ENCODE measurements at places on chromosomes 7 and 10.

DNA sequence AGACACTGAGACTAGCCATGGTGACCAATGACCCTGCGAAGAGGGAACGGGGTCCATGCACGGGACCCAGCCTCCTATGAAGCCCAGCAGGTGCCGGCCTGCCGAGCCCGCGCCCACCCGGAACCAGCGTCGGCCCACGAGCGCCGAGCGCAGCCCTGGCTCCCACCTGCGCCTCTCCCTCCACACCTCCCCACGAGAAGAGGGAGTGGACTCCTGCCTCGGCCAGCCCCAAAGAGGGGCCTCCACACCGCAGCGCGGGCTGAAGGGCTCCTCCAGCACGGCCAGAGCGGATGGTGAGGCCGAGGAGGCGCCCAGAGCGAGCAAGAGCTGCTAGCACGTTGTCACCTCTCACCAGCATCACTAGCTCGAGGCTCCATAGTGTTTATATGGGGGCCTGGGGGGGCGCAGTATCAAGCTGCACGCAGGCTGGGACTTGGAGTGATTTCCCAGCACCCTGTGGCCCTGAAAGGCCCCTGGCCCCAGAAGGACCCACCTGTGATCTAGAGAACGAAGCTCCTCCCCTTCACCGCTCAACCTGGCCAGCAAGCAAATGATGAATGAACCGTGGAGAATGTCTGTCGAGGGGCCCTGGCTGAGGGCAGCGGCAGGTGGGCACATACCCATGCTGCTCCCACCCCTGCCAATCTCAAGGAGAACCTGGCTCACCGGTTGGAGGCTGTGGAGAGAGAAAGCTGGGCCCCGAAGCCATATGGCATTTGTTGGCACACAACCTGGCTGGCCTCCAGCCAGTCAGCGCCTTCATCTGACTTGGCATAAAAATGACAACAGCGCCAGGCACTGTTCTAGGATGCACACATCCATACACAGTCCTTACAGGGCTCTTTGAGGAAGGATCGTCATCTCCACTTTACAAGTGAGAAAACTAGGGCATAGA, 30.7 kb downstream of the GHRHR start:
- DNase-seq, result no peak

- DNase-seq, result no peak
Measured at GRCh38 chr7:135364206-135364605, 130.6 kb downstream of the STRA8 start.

DNA sequence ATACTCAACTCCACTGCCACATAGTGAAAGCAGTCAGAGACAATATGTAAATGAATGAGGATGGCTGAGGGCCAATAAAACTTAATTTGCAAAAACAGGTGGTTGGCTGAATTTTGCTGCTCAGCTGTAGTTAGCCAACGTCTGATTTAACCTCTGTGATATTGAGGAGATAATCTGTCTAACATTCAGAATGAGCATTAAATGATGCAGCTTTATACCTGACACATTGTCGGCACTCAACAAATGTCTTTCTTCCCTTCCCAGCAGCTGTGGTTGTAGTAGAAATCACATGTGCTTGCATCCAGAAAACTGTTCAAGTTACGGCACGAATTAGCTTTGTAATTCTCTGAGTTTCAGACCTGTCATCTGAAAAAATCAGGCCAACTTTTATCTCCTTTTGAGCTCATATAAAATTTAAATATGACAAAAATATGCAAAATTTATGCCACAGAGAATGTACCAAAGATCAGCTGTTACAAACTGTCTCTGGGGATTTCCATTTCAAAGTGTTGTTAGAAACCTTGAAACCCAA, 1239.7 kb downstream of the GATA3 start:
- no peak for DNase-seq

- DNase-seq, result no peak
Measured at GRCh38 chr10:132521466-132522102, 16.0 kb upstream of the INPP5A start.

DNA sequence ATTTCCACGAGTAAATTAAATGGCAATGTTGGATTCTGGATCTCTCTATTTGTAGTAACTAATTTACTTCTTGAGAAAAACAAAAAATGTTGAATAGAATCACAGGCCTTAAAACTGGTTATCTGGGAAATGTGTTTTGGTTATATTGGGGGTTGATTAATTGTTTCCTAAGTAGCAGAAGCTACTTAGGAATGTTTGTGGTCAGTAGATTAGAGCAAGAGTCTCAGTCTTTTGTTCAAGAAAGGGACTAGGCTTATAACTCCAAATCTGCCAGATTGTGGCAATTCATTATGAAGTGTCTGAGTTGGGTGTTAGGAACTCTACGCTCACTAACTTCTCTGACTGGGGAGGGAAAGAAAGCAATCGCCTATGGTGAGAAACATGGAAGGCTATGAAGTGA, 244.3 kb upstream of the PHYHIPL start:
- no peak for DNase-seq

- no peak for DNase-seq
Measured at GRCh38 chr7:828793-829561, 3.3 kb upstream of the SUN1 start.

GRCh38 chr10:29608476-29609301, 26.1 kb downstream of the SVIL start:
- DNase-seq, result no peak

- DNase-seq, result no peak
Measured at GRCh38 chr10:91049296-91049987, 128.6 kb upstream of the ANKRD1 start.

DNA sequence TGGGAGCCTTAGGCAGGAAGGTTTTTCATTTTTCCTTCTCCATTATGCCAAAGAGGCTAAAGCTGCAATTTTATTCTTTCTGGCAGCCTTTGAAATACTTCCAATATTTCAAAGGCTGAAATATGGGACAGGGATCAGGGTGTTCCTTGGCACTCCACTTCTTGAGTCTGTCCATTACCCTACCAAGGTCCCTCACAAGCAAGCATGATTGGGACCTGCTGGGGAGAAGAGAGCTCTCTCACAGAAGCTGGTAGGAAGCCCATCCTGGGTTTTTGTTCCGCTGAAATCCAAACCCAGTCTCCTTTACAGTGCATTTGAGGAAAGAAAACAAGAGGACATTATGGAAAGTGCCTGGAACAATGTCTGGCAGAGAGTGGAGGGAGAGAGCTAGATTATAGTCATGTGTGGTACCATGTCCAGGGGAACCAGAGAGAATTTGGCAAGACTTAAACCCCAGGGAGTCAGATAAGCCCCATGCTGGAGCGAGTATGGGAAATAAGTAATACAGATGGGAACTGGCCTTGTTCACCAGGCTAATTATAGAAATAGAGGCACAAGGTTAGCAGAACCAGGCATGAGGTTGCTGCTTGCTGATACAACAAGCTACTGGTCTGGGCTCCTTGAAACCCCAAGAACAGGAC, 104.7 kb downstream of the LSM5 start:
- no peak for DNase-seq

GRCh38 chr10:119651514-119652360, 557 bp downstream of the BAG3 start:
- no peak for DNase-seq

- no peak for DNase-seq
Measured at GRCh38 chr7:90430614-90431460, 27.6 kb downstream of the CLDN12 start.

DNA sequence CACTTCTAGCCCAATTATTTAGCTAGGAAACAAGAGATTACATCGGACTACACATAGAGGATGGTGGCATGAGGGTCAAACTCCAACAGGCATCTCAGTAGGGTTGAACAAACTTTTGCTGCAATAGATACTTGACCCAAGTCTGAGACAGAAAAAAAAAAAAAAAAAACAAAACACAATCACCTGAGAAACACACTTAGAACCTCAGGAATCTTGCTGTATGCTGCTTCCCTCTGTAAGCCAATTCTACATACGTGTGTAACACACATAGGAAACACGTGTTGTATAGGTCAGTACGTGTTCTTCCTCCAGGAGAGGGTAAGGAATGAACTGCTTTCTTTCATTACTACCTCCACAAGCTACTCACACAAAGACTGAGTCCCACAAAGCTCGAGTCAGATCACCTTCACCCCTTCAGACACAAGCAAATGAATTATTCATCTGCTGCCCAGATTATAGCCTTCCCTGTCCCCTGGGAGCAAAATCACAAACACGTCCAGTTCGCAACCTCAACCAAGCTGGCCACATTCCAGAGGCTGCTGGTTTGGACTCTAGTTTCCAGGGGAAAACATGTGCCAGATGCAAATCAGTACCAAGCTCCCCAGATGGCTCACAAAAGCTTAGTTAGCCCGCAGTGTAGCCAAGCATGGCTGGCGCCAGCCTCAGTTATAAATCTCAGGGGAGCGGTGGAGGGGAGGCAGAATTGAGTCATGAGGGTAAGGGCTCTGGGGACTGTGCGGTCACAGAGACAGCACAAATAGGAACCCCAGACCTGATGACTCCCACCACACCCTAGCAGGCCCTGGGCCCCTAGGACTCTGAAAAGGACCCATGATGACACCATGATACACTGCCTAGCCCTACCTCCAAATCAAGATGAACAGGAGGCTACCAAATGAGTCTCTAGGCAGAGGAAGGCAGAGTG, 15.1 kb downstream of the PSAP start:
- peak; percentile 69 for DNase-seq

DNA sequence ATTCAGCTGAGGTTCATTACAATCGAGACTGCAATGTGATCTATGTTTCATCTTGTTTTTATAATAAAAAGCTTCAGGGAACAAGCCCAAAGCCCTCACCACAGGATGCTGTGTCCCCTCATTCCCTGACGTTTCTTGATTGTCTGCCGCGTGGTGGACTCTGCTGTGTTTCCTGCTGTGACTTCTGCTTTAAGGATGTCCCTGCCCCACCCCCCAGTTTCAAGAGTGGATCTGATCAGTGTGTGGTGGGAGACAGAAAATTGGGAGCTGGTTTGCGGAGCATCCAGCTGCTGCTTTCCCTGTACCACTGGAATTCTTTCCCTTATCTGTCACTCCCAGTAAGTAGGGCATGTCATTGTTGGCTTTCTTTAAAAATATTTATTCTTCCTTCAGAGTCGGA, 86.2 kb downstream of the CREM start:
- no peak for DNase-seq

GRCh38 chr10:35413985-35414861, 77.9 kb downstream of the CCNY start:
- DNase-seq, result no peak

DNA sequence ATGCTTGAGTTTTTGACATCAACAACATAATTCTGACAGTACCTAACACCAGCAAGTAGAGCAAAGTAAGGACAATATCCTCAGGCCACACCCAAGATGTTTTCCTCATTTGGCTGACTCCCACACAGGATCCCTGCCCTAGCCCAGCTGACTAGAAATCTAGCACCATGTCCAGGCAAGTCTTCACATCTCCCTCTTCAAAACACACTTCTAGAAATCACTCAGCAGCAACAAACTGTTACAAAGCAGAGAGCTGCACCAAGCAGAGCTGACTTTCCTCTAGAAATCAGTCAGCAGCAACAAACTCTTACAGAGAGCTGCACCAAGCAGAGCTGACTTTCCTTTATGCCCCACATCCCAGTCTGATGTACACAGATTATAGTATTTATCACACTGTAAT, 7.7 kb downstream of the TMEM168 start:
- peak; percentile 38 for DNase-seq

DNA sequence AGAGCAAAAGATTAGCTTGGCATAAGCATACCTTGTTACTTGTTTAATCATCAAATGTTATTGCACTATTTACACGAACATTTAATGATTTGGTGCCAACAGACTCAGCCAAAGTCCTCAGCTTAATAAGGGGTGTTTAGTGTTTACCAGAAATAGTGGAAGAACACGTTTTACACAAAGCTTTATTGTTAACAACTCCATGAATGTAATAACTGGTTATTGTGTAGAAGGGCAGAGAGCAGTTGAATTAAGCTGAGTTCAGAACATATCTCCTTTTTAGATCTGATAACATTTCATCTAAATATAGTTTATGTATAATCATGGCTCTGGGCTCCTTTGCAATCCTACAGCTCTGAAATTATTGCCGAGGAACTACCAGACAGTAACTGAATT, 99.1 kb downstream of the CABCOCO1 start:
- DNase-seq, result no peak
